ENCODE measurements at places on chromosomes 11 and 22. TPM values are rescaled to one million over a fixed set of nuclear protein-coding genes. Genes with fewer than 3 reads are reported as not detected.

GRCh38 chr11:36441610-36442208 is 68.4 kb downstream of the TRAF6 start:
- DNase-seq: no peak

- no peak for DNase-seq
Measured at GRCh38 chr11:14304601-14305000, 54.4 kb downstream of the RRAS2 start.

OR4C6 gene
- total RNA-seq: not detected

ROM1 gene
- total RNA-seq: 13.0 TPM

MFNG gene
- total RNA-seq: 8.0 TPM

DNA sequence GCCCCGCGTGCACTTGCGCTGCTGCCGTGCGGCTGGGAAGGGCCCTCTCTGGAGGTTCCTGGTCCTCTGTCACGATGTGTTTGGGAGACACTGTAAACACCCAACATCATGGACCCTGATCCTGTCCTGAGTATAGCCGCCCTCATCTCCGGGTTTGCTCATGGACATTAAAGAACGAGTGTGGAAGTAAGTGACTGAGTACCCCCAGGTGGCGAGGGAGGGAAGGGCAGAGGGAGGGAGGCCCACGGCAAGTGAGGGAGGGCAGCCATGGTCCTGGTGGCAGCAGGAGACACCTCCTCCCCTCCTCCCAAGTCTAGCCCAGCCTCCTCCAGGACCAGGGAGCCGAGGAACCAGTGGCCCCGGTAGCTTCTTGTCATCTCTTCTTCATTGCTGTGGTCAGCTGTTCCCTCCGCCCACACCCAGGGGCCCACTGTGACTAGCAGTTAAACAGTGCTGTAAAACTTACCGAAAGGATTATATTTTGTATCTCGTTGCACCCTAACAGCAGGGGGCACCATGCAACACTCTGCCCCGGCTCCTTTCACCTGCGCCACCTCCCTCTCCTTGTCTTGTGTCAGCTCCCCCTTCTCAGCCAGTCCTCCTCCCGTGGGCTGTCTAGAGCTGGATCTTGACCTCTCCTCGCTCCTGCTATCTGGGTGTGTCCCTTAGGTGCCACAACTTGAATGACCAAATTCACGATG is 566.5 kb upstream of the B3GAT1 start:
- DNase-seq: no peak

CELSR1 gene
- 0.81 TPM for total RNA-seq

GRCh38 chr11:64251016-64251752 is at the start of gene PLCB3:
Gene PLCB3 (plus strand): TSS chr11:64251530. CDS start chr11:64251650, 120 bp downstream.
- DNase-seq: peak; percentile 79

- no peak for DNase-seq
Measured at GRCh38 chr11:70462818-70463477, 64.6 kb downstream of the CTTN start.

GRCh38 chr11:26599876-26600434 is 27.9 kb upstream of the MUC15 start:
- DNase-seq: no peak

ART1 gene
- not detected for total RNA-seq

GRCh38 chr11:57345555-57346211 is 7.5 kb downstream of the P2RX3 start:
- DNase-seq: peak; percentile 80

- DNase-seq: no peak
Measured at GRCh38 chr11:128504486-128504885, 82.9 kb downstream of the ETS1 start.

TMEM80 gene
- 41.5 TPM for total RNA-seq

SLC37A4 gene
- 11.4 TPM for total RNA-seq

OR4A16 gene
- not detected for total RNA-seq

MIOX gene
- total RNA-seq: not detected

OR51Q1 gene
- total RNA-seq: not detected

- DNase-seq: peak; percentile 61
Measured at GRCh38 chr11:117570701-117571100, 226.3 kb downstream of the DSCAML1 start.

DNA sequence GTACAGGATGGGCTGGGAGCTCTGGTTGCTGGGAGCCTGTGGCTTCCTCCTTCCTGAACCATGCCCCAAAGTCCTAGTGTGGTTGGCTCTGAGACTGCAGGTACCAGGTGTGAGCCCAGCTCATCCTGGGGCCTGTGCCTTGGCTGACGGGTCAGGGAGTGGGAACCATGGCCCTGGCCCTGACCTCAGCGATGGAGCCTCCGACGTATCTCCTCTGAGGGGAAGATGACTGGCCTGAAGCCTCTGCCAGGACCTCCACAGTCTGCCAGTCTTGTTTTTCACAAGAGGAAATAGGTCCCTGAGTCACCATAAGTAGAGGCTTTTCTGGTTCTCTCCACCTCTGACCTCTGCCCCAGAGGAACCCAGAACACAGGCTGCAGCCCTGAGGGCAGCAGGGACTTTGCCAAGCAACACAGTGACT is 3.4 kb downstream of the RCE1 start:
- DNase-seq: peak; percentile 56

RASGRP2 gene
- 77.0 TPM for total RNA-seq

GRCh38 chr11:3879967-3880542 is 24.6 kb downstream of the STIM1 start:
- no peak for DNase-seq

- no peak for DNase-seq
Measured at GRCh38 chr11:76263657-76264056, 57.4 kb upstream of the WNT11 start.

DNA sequence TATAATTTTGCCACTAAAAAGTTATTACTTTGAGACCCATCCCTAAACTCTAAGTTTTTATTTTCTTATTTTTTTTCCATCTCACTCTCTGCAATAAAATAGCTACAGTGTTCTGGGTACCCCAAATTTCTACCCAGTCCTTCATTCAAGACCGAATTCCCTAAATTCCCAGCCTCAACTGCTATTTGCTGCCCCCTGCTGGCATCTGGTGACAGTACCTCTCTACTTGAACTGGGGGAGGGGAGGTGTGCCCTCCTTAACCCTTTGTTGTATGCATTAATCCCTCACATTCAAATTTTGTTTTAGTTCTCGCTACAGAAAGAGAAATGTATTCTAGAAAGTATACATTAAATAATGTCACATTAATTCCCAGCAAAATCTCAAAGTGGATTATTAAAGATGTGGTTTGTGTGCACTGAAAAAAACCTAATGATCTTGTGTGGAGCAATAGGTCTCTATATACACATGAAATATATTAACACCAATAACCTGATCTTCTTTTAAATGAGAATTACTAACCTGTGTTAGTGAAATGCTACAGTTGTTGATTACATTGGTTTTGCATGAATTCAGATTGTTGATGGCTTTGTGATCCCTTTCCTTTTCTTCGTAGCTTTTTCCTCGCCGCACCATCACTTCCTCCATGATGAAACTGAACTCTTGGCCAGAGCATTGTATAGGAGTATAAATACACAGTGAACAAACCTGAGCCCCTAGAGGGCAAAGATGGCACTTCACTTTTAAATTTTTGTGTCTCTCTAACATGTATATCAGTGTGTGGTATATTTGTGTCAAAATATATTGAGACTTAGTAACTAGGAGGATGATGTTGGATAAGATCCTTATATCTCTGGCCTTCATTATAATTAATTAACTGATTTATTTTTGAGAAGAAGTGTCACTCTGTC is 590.0 kb downstream of the METTL15 start:
- no peak for DNase-seq

- no peak for DNase-seq
Measured at GRCh38 chr22:42335839-42336378, 65.5 kb upstream of the TCF20 start.
